ENCODE measurements at places on chromosomes 12 and 14.

DNA sequence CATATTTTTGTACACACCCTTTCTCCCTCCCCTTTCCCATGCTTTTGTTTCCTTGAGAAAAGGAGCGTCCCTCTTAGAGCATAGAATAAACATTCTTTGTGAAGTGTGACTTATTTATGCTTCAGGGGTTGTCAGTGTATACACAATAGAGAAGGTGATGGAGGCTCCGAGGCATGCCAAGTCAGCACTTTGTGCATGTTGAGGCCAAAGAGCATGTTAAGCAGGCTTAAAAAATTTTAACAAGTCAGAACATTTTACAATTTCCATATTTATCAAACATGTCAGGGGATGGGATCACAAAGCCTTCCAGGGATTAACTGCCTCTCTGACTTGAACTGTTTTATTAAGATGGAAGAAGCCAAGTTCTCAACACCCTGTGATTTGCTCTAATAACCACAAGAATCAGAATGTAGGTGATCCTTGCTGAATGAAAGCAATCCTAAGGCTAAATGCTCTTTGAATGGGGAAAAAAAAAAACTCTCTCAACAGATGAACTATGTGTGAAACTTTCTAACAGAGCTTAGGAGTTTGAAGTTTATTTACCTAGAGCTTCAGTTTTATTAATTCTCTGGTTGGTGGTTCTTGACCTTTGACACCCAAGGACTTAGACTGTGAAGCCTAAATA, 223.1 kb downstream of the RAD51B start:
- no peak for DNase-seq

DNA sequence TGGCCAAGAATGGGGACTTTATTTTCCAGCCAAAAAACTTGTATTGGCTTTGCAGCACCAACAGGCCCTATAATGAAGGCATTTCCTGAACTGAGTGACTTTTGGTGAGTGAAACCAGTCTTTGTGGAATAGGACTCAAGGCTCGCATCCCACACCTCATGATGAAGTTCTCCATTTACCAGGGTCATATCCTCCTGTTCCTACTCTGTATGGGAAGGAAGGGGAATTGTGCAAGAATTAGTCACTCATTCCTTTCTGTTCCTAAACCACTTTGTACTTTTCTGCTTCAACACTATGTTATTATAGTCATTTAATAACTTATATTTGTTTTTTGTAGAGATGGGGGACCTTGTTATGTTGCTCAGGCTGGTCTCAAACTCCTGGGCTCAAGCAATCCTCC, 2.3 kb upstream of the SPATS2 start:
- no peak for DNase-seq

DNA sequence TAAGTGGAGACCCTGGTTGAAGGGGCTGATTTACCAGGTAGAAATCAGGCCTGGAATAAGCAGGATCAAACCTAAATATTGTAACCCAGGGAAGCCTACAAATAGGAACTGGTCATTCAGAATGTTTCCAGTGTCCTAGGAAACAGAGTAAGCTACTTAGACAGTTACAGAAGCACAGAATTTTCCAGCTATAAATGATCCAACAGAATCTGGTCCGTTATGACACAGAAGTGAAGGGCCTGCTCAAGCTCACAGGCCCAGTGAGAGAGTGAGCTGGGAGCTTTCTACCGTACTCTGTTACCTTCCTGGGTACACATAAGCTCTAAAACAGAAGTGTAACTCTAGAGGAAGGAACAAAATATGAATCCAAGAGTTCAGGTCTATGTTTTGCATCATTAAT, 119.1 kb downstream of the TTC7B start:
- DNase-seq = no peak

- DNase-seq = no peak
Measured at GRCh38 chr14:82510007-82510406, 976.4 kb upstream of the SEL1L start.

GRCh38 chr12:68667896-68668295, 18.9 kb upstream of the NUP107 start:
- no peak for DNase-seq

DNA sequence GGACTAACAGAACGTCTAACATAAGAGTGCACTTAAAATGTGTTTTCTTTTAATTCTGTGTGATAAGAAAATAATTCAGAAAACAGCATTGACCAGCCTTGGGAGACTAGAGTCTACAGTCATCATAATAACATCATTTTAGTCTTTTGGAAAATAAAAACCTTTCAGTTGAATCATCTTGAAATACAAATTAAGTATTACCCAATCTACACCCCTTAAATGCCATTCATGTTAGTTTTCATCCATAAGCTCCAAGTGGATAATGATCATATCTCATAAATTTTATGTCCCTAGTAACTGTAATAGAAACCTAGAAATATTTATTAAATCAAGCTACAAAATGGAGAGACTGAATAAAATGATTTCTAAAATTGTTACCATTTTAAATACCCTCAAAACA, 32.4 kb downstream of the EPS8 start:
- no peak for DNase-seq
